Brain pericyte (primary cell): ENCODE measurements at places on chromosomes 7 and 10.

- DNase-seq: no peak
Measured at GRCh38 chr7:84624527-84624926, 429.9 kb upstream of the SEMA3A start.

GRCh38 chr10:13950543-13950939 lies 363.8 kb downstream of the PRPF18 start:
- DNase-seq: no peak

DNA sequence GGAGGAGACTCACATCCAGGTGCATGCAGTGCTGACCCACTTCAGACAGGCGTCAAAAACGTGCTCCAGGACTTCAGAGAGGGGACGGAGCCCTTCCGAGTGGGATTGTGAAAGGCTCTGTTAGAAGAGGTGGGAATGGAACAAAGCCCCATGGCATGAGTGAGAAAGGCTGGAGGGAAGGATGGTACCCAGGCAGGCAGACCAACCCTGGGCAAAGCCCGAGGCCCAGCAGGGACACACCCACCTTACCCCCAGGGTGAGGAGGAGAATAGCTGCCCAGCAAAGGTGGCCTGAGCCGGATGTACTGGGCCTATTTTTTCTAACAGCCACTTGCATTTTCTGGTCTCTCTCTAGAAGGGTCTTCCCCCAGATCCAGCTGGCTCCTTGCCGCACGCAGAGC lies 14.8 kb downstream of the CHAT start:
- no peak for DNase-seq

DNA sequence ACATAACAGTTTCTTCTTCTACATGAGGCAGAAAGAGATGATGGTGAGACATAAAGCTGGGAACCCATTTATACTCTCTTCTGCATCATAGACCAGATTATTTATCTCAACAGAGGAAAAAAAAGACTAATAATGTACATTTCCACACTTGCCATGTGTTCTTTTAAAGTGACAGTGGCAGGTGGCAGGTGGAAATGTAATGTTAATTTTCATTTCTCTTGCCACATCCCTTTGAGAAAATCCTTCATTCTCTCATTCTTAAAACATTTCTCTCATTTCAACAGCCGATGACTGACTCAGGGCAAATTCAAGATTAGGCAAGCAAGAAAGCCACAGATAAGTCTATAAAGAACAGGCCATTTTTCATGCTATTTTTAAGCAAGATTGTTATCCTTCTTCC lies 635.6 kb upstream of the SORCS1 start:
- no peak for DNase-seq

DNA sequence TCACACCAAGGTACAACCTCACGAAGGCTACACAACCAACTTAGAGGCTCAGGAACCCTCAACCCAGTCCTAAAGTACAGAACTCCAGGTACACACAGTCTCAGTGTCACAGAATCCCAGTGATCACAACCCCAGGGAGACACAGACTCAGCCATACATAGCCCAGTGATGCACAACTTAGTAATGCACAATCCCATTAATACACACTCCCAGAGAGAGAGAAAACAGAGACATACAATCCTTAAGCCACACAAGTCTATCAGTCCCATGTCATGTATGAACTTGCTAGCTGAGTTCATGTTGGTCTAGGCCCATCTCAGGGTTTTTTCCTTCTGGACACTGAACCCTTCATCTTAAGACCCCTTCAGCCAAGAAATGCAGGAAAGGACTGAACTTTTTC lies 4.6 kb downstream of the KCNIP2 start:
- no peak for DNase-seq

GRCh38 chr10:131650771-131651673 lies 249.8 kb upstream of the PPP2R2D start:
- DNase-seq: no peak
